ENCODE measurements at places on chromosomes 6 and 20.

DNA sequence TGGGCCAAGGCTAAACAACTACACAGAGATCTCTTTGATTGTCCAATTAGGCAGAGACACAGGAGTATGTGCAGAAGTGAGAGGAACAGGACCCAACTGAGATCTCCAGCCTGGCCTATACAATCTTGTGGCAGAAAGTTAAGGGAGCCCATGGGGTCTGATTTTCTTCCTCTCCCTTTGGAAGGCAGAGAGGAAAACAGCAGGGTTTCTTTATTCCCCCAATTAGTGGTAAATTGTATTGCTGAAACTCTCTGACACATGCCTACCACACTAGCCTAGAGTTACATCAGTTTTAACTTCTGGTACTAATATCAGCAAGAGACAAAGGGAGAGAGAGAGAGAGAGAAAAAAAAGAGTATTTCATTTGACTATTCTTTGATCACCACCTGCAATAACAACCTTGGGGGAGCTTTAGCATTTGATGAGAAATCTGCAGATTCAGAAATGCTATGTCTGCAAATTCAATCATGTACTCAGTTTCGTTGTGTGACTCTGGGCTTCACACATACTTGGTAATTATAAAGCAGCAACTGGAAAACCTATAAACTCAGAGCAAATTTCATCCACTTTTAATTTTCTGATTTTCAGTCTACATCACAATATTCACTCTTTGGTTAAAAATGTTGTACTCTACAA, 260.3 kb upstream of the SPTLC3 start:
- no peaks in the 10 kb centered on the region for H3K36me3 ChIP-seq
- H3K27me3 ChIP-seq = no peaks in the 10 kb centered on the region
- no peak for DNase-seq
- no peaks in the 10 kb centered on the region for H3K4me1 ChIP-seq
- no peak overlapping the region for H3K27ac ChIP-seq
- H3K4me3 ChIP-seq = no peak overlapping the region

GRCh38 chr20:9141921-9142320, 73.0 kb downstream of the PLCB4 start:
- H3K27ac ChIP-seq = no peak overlapping the region
- H3K27me3 ChIP-seq = no peaks in the 10 kb centered on the region
- DNase-seq = no peak
- H3K4me3 ChIP-seq = no peak overlapping the region
- H3K4me1 ChIP-seq = no peaks in the 10 kb centered on the region

- no peak for DNase-seq
- H3K4me1 ChIP-seq = no peaks in the 10 kb centered on the region
- H3K27me3 ChIP-seq = peaks cover 5% of the 10 kb centered on the region
- no peak overlapping the region for H3K4me3 ChIP-seq
Observed at GRCh38 chr6:167479901-167480648, 155.2 kb downstream of the TTLL2 start.

DNA sequence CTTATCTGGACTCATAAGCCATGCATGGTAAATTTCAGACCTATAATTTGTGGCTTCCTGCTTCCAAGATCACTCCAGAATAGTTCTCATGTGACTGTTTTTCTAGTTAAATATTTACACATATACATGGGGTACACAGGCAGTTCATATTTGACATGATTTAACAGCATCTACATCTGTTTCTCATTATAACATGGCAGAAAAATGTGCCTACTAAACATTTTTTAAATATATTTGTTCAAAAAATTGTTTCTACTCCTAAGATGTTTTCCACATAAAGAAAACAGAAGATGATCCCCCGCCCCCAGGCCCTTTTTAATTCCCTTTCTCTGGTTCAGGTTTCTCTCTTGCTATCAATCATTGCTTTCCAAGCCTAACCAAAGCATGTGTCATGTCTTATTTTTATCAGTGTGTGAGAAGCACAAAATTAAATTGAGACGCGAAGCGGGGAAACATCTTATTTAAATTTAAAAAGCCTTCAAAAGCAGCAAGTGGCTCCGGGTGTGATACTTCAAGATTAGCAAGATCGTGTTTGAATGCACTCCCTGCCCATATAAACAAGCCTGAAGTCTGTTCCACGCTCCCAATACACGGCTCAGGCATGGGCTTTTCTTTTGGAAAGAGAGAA, 37.3 kb downstream of the IPCEF1 start:
- no peaks in the 10 kb centered on the region for H3K27me3 ChIP-seq
- H3K36me3 ChIP-seq = no peaks in the 10 kb centered on the region
- no peaks in the 10 kb centered on the region for H3K4me1 ChIP-seq
